ENCODE measurements at places on chromosomes 6 and 20. TPM values are rescaled to one million over a fixed set of nuclear protein-coding genes. Genes with fewer than 3 reads are reported as not detected.

GRCh38 chr20:10129749-10130148, 88.9 kb upstream of the SNAP25 start:
- DNase-seq = no peak

DNA sequence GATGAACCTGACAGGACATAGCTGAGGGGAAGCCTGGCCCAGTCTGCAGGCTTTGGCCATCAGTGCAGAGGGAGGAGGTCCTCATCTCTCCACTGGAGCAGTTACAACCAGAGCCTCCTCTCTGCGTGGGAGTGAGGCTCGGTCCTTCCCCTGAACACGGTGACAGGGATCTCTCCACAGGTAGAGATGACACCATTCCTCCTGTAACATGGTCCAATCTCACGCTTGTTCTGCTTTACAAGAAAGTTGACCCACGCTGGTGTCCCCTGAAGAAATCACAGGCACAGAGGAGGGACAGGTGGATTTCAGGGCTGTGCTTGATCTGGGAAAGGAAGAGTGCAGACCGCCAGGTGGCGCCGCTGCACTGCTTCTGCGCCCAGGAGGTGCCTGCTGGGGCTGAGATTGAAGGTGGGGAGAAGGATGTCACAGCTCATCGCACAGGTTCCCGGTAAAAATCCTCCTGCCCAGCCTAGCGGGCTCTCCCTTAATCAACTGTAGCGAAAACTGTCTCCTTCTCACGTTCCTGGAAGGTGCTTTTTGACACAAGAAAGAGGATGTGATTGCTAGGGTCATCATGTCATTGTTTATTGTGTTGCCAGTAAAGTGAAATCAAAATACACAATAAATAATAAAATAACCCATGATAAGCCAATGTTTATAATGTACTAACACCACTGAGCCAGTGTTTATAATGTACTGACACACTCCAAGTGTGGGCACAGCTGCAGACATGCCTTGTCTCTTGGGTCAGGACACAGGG, 20.4 kb downstream of the HLA-G start:
- peak; percentile 90 for DNase-seq

- DNase-seq = no peak
These were observed 10.8 kb downstream of the VSTM2L start for GRCh38 chr20:37913567-37914366.

DNA sequence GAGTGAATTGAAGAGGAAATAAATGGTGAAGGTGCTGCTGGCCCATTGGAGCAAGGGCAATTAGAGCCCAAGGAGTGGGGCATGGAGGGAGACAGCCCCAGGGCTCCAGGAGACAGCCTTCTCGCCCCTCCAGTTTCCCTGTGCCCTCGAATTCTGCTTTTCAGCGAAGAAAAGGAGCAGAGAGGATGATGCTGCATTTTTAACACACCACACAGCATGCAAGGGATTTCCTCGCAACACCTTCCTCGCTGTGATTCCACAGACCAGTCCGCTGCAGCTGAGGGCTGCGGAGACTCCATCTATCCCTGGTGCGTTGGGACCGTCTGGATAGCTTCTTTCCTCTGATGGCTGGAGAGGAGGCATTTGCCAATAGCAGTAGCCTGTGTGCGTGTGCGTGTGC, 41.7 kb downstream of the PTCHD4 start:
- DNase-seq = peak; percentile 34

DNA sequence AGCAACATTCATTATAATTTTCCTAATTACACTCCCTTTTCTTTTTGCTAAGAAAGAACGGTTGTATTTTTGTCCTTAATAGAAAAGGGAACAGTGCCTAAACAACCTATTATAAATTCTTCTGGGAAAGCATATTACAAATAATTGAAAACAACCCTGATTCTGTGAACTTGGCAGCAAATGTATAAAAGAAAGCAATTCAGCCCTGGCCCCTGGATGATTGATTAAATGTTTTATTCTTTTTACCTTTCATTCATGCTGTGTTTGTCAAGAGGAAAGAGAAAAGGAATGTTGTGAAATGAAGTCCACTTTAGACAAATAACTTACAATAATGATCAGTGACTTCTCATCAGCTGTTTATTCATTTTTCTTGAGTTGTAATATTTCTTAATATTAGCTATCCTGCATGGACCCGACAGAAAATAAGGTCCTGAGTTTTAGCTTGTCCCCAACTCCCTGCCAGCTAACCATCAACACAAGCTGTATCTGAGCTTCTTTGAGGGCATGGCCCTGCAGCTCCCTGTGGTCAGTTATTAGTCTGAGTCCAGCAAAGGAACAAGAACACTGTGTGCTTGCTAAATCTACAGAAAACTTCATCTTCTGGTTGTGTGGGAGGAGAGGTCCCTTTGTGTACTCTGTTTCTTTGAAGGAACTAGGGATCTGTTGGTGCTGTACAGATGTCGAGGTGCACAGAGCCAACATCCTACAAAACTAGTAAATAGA, 248.2 kb downstream of the LAMA2 start:
- DNase-seq = no peak

DNA sequence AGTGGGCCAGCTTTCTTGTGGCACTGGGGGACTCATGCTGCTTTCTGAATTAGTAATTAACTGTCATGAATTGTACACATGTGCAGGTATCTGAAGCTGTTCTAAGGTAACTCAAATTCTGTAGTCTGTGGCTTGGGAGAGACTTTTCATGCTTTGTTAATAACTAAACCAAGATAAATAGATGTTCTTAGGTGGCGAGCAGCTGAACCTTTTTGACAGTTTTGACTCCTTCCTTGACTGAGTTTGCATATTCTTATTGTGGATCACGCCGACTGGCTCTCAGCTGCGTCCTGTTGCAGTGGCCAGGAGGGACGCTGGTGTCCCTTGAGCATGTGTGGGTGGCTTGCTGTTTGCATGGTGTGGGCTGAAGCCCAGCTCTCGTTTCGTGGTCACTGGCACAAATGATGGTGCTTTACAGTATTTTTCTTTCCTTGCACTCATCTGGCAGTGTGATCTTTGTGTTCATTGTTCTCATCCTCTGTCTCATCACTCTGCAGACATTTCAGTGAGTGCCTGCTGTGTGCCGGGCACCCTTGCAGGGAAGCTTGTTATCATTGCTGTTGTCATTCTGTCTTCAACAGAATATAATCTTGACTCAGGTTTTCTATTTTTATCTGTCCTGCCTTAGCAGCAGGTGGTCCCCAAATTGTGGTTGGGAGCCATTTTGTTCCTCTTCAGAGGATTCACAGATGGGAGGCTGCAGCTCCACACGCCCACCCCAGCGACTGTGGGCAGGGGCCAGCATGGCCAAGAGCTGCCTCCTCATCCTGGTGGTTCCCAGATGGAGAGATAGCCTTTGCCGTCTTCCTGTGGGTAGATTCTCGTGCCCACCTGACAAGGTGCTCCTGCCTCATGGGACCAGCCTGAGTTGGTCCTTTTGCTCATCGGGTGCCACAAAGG, 39.6 kb downstream of the DUSP22 start:
- DNase-seq = peak; percentile 64

DNA sequence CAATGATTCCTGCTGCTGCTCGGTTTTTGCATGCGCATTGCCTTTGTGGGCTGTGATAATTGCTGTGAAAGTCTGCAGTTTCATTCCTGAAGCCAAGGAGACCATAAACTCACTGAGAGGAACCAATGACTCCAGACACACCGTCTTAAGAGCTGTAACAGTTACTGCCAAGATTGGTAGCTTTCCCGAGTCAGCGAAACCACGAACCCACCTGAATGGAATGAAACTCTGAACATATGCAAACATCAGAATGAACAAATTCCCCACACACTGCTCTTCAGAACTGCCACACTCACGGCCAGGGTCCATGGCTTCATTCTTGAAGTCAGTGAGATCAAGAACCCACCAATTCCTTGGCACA, 37.7 kb downstream of the TRIM27 start:
- no peak for DNase-seq

DNA sequence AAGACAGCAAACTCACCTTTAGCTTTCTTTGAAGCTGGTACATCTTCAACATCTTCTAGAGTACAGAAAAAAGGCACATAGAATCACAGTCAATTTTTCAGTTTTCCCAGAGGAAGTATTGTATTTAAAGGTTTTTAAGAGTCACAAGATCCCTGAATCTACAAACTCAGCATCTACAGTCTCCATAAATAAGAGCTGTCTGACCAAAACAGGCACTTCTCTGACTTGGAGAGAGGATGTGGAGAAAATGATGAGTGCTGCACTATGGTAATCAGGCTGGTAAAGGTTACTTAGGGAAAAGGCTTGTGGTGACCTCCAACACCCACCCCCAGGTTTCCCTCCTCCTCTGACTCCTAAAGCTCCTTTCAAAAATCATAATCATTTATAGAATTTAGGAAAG, 228.0 kb downstream of the CLVS2 start:
- no peak for DNase-seq

DNA sequence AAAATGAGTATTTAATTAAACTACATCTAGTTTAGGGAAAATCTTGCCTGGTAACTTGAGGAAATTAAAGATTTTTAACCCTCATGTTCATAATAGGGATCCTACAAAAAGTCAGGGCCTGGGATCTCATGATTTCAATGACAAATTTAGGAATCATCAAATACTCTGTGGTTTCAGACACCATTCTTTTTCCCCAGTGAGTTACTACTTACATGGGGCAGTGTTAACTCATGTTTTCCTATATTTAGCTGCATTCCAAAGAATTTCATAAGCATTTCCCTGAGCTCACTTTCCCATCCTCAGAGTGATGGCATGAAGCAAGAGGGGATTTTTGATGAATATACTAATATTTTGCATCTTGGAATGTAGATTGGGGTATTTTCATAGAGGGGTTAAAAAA, 321.7 kb downstream of the CENPW start:
- DNase-seq = no peak

GRCh38 chr20:13325033-13325432, 104.0 kb downstream of the ISM1 start:
- DNase-seq = no peak

GRCh38 chr20:15875446-15875845, 697.8 kb downstream of the KIF16B start:
- DNase-seq = no peak

- DNase-seq = no peak
These were observed 118.0 kb downstream of the RFPL4B start for GRCh38 chr6:112464901-112465665.

- DNase-seq = no peak
These were observed 1.1 kb upstream of the FAXC start for GRCh38 chr6:99350573-99350972.

GRCh38 chr6:43951756-43952675, 175.2 kb downstream of the MRPL14 start:
- DNase-seq = no peak

GRCh38 chr20:47262008-47262364, 94.5 kb downstream of the ZMYND8 start:
- DNase-seq = no peak

DNA sequence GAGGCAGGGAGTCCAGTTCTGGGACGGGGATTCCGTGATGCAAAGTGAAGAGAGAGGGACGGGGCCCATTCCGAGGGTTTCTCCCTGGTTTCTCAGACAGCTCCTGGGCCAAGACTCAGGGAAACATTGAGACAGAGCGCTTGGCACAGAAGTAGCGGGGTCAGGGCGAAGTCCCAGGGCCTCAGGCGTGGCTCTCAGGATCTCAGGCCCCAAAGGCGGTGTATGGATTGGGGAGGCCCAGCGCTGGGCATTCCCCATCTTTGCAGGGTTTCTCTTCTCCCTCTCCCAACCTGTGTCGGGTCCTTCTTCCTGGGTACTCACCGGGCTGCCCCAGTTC, 35.9 kb upstream of the HLA-G start:
- DNase-seq = no peak

The CLVS2 gene
- not detected for total RNA-seq

The NKAIN2 gene
- total RNA-seq = not detected

The LY6G6F gene
- total RNA-seq = not detected

The FAM217A gene
- not detected for total RNA-seq

The CYP21A2 gene
- 0.61 TPM for total RNA-seq

The PTGIS gene
- 42.1 TPM for total RNA-seq

The CAGE1 gene
- not detected for total RNA-seq

The ELOVL2 gene
- total RNA-seq = 0.23 TPM

The TFAP2A gene
- 1.9 TPM for total RNA-seq

The KIF25 gene
- 0.96 TPM for total RNA-seq

The TFB1M gene
- total RNA-seq = 18.6 TPM

The OPRM1 gene
- not detected for total RNA-seq
